Upper lobe of left lung (tissue), 6 donors: ENCODE measurements at places on chromosomes 13 and 19. TPM values are rescaled to one million over a fixed set of nuclear protein-coding genes. Genes with fewer than 3 reads are reported as not detected.

CLDND2 gene
- not detected for total RNA-seq

PSMD8 gene
- 124 TPM for total RNA-seq

CCDC70 gene
- total RNA-seq, result not detected

CGB5 gene
- total RNA-seq, result not detected

CARS2 gene
- total RNA-seq, result 93.7 TPM

- no peaks in the 10 kb centered on the region for H3K27me3 ChIP-seq
- no peak for DNase-seq
- peaks cover 5% of the 10 kb centered on the region for H3K4me1 ChIP-seq
- no peaks in the 10 kb centered on the region for H3K36me3 ChIP-seq
Measured at GRCh38 chr13:46641274-46642081, 88.5 kb downstream of the LRCH1 start.

DNA sequence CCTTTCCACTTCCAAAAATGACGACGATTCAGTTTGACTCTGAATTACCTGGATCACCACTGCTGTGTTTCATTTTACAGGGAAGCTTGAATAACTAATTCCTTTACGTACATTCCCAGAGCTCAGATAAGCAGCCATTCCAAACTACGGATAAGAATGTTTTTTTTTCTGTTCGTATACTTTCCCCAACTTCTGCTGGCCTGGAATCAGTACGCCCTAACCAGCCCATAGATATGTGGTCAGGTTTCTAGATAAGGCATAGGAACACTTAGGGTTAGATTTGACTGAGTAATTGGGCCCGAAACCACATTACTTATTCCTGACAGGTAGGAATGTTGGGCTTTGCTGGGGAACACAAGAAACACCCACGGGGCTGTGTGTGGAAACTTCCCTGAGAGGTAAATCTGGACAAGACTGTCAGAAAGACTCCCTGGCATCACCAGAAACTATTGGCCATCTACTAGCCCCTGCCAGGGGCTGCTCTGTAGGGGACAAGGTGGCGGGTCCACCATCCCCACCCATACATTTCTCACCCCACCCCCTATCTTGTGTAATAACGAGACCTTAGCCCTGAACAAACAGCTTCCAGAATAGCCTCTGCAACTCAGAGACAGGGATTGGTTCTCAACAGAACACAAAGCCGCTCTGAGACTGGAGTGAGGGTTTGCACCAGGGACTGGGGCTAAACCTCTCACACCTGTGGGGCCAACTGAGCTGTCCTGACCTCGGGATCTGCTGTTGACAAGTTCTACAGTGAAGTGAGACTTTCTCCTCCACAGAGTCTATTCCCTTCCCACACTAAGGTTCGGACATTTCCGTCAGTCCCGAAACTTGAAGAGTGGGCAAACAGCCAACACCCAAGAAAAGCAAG, 15.6 kb downstream of the RHPN2 start:
- peaks cover 15% of the 10 kb centered on the region for H3K4me1 ChIP-seq
- no peak for DNase-seq
- no peaks in the 10 kb centered on the region for H3K27me3 ChIP-seq
- H3K36me3 ChIP-seq, result no peaks in the 10 kb centered on the region
- no peak overlapping the region for H3K4me3 ChIP-seq
- no peak overlapping the region for H3K27ac ChIP-seq

- peaks cover 34% of the 10 kb centered on the region for H3K36me3 ChIP-seq
- no peak overlapping the region for H3K4me3 ChIP-seq
- no peak overlapping the region for H3K27ac ChIP-seq
- H3K4me1 ChIP-seq, result no peaks in the 10 kb centered on the region
Measured at GRCh38 chr13:114263578-114263977, 17.8 kb upstream of the UPF3A start.

GRCh38 chr13:110312339-110313031, 5.4 kb downstream of the COL4A2 start:
- H3K4me3 ChIP-seq, result no peak overlapping the region
- no peak for DNase-seq
- H3K27me3 ChIP-seq, result no peaks in the 10 kb centered on the region
- H3K4me1 ChIP-seq, result peaks cover 19% of the 10 kb centered on the region
